Fibroblast of lung (primary cell): ENCODE measurements at places on chromosomes 5 and 9.
A peak's percentile ranks its signal among the peaks of the same experiment; 100 is the strongest.

- peak; percentile 44 for DNase-seq
Measured at GRCh38 chr9:90966480-90967144, 165.0 kb downstream of the SYK start.

GRCh38 chr9:72309364-72310133, 55.5 kb downstream of the ZFAND5 start:
- no peak for DNase-seq

DNA sequence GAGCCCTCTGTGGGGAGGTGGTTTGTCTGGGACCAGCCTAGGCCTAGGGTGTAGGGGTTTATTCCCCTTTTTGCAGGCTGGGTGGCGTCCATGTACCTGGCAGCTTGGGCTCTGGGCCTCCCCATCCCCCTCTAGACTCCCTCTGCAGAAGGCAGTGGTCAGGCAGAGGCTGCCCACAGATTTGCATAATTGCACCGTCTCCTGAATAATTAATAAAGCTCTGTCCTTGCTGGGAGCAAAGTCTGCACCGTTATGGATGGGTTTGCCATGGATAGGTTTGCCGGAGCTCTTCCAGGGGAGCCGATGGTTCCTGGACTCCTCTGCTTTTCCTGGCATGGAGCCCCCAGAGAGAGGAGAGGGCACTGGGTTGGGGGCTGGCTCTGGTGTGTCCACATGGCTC, 60.4 kb downstream of the DAB2IP start:
- DNase-seq: no peak

- no peak for DNase-seq
Measured at GRCh38 chr9:120737416-120738165, 23.3 kb upstream of the MEGF9 start.
